ENCODE measurements at places on chromosomes 12 and 14.

DNA sequence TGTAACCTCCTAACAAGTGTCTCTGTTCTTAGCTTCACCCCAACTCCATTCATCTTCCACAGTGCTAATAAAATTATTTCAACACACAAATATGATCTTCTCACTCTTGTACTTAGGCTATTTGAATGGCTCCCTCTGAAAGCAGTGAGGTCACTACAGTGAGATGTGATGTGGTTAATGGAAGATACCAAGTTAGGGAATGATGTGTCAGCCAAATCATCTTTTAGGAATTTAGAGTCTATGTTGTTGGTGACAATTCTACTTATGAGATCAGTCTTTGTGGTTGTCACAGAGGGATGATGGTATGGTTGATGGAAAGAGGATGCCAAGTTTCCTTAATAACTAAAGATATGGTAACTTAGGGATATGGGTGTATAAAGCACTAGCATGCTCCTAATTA, 57.6 kb downstream of the POLR3B start:
- DNase-seq: no peak

GRCh38 chr14:61399365-61399764, 78.0 kb downstream of the PRKCH start:
- DNase-seq: no peak

DNA sequence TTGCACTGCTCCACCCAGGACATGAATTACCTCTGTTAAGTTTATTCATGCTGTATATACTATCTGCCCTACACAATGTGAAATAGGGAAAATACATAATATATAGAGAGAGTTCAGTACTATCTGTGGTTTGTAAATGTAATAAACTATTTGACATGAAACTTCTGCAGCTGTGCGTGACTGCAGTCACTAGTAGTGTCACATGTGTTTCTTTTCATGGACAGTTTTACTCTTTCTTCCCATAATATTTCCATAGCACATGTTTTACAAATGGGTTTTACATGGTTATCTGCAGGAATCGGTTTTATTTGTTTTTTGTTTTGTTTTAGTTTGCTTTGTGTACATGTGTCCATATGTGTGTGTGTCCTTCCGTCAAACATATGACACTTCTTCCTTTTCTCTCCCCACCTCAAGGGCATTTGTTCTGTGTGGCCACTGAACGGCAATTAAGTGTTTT, 1644.1 kb upstream of the FLRT2 start:
- DNase-seq: no peak

- no peak for DNase-seq
Measured at GRCh38 chr14:105005329-105005928, 15.5 kb downstream of the CDCA4 start.

DNA sequence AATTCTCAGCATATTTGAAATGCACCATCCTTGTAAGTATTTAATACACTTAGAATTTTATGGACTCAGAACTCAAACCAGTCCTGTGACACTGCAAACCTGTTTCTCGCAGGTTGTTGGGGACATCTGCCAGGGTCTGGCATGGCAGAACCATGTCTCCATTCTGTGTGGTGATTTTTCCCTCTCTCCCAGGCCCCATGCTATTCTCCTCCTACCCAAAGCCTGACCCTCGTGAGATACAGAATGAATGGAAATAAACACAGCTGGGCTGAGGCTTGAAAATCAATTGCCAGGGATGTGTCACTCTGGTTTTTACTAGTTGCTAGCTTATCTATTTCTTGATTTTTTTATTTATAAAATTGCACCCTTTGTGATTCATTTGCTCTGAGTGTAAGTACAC, 19.8 kb downstream of the TPH2 start:
- DNase-seq: no peak

DNA sequence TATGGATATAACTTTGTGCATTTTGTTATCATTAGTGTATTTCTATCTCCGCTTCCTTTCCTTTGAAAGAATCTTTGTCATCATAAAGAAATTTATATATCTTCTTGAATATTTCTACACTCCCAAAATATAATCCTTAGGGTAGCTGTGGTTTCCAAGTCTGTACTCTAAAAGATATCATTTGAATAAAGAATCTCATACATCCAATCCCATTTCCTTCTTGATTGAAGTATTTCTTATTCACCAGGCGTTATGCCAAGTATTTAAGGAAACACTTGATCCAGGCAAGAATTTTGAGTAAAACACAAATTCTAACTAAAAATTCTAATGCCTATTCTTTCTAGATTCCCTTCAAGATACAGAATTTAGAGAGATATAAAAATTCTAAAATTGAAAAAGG, 821.8 kb downstream of the GALC start:
- no peak for DNase-seq
